ENCODE measurements at places on chromosomes 12 and 14. TPM values are rescaled to one million over a fixed set of nuclear protein-coding genes. Genes with fewer than 3 reads are reported as not detected.

- DNase-seq = peak; percentile 9
Measured at GRCh38 chr12:122459211-122459610, 36.7 kb upstream of the CLIP1 start.

- peak; percentile 75 for DNase-seq
Measured at GRCh38 chr14:98984719-98985041, 287.3 kb downstream of the BCL11B start.

GRCh38 chr14:39247256-39247655 is 13.5 kb downstream of the MIA2 start:
- no peak for DNase-seq

USP15 gene
- total RNA-seq = 163 TPM

GRCh38 chr12:68591734-68592418 is 18.8 kb upstream of the RAP1B start:
- no peak for DNase-seq

- no peak for DNase-seq
Measured at GRCh38 chr12:76312315-76312714, 35.9 kb downstream of the BBS10 start.

- DNase-seq = no peak
Measured at GRCh38 chr12:32494656-32495055, 95.3 kb downstream of the FGD4 start.

- DNase-seq = no peak
Measured at GRCh38 chr12:61412201-61412600, 848.0 kb upstream of the USP15 start.

GRCh38 chr12:119915894-119916510 is 38.9 kb upstream of the CIT start:
- DNase-seq = no peak

DNA sequence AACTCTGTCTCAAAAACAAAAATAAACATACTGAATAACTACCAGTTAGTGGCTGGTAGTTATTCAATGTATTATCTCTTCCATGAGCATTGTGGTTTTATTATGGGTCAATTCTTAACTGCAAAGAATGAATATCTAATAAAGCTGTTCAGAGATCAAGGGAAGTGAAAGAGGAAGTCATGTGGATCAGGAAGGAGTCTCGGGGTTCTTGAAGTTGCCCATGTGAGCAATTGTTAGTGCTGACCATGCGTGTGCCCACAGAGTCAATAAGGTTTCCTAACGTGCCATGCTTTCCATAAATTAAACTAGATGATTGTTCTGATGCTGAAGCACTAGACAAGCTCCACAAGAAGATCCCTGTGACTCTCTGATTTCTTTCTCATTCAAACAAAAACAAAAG is 136.5 kb upstream of the CPSF6 start:
- no peak for DNase-seq

HEBP1 gene
- 13.9 TPM for total RNA-seq

DNA sequence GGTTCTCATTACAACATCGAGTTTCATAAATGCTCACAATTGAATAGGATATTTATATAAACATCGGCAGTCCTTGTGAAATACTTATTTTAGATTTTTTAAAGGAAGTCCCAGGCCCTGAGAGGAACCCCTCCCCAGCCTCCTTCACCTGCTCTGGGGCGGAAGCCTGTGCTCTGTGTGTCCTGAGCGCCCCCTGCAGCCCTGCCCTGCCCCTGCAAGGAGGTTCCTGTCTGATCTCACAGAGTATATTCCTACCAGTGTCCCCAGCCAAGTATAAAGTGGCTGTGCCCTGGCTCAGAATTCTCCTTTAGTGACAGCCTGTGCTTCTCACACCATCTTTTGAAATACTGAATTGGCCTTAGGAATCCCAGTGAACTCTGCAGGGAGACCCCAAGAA is 659.5 kb downstream of the TMEM121 start:
- DNase-seq = peak; percentile 79

GALNT16 gene
- not detected for total RNA-seq

DNA sequence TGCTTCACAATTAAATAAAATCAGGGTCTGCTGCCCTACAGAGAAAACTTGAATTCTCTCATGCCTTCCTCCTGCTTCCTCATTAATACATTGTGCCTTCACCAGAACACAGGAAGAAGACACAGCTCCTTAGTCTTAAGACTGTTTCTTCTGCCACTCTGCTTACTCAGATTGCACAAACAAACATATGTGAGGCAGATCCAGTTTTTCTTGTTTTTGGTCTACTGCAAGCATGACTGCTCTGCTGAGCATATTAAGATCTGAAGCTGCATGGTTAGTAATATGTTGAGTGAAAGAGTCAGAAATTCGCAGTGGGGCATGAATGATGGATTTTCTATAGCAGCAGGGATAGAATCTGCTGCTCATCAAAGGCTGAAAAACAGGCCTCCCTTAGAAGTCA is 321.1 kb upstream of the STXBP6 start:
- no peak for DNase-seq

- DNase-seq = peak; percentile 61
Measured at GRCh38 chr12:119060847-119061796, 79.8 kb downstream of the SRRM4 start.

DNA sequence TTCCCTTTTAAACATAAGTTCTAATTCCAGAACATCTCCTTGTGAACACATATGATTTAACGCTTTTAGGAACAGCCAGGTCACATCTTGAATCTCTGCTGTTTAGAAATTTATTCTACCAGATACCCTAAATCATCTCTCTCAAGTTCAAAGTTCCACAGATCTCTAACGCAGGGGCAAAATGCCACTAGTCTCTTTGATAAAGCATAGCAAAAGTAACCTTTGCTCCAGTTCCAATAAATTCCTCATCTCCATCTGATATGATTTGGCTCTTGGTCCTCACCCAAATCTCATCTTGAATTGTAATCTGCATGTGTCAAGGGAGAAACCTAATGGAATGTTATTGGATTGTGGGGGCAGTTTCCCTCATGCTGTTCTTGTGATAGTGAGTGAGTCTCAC is 96.3 kb upstream of the PLEKHA5 start:
- DNase-seq = no peak

DNA sequence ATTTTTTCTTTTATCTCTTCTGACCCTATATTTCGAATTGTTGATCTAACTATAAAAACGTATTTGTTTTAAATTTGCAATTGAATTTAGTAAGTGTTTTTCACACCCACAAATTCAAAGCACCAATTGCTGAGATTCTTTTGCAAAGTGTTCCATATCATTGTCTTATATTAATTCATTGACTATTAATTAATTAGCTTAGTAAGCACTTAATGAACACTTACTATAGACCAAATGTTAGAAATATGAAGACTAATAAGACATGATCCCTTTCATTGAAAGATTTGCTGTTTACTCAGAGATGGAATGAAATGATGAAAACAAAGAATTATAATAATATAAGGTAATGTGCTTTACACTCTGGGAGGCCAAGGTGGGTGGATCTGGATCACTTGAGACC is 14.2 kb downstream of the ANO4 start:
- no peak for DNase-seq

AQP6 gene
- not detected for total RNA-seq

GRCh38 chr12:4951601-4952000 is 41.9 kb downstream of the KCNA1 start:
- DNase-seq = no peak
